Stimulated activated CD4-positive, alpha-beta T cell treated with anti-CD3 and anti-CD28 coated beads, Interleukin-1b, Interleukin-23, amount 100 ng/mL, for 24 hours (primary cell): ENCODE measurements at places on chromosomes 13 and 19.
A peak's percentile ranks its signal among the peaks of the same experiment; 100 is the strongest.

- no peak for DNase-seq
These were observed 6.4 kb upstream of the MEX3D start for GRCh38 chr19:1574354-1575136.

- DNase-seq = no peak
These were observed 815.9 kb downstream of the PCDH9 start for GRCh38 chr13:66414066-66414800.

DNA sequence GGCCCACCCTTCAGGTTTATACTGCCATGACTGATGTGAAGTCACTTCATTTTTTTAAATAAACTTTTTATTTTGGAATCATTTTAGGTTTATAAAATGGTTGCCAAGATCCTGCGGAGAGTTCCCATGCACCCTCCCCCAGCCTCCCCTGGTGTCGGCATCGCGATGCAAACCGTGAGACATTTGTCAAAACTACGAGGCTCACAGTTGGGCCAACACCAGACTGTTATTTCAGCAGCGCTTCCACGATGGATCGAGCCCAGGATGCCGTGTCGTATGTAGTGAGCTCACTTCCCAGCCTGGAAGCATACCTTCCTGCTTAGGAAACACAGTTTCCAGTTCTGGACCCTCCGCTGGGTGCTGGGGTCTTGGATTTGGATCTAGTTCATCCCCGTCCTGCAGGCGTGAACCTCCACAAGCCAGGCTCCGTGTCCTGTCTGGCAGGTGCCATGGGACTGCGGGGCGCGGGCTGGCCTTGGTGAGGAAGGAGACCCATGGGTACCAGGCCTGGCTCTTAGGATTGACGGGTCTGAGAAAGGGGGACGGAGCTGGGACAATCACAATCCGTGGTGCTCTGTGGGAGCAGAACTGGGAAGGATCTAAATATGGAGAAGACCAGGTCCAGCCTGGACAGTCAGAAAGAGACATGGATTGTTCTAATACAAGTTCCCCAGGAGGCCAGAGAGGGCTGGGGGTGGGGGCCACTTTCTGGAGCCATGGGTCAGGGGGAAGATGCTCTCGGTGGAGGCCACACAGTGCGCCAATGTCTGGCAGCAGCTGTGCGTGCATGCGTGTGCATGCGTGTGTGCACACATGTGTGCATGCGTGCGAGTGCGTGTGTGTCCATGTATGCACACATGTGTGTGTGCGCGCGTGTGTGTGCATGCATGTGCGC, 2.4 kb upstream of the SBK2 start:
- no peak for DNase-seq

GRCh38 chr13:35808846-35809245, 322.3 kb downstream of the DCLK1 start:
- no peak for DNase-seq

- DNase-seq = no peak
These were observed 16.0 kb downstream of the CDX2 start for GRCh38 chr13:27952876-27953675.

- DNase-seq = no peak
These were observed 11.8 kb downstream of the HAUS8 start for GRCh38 chr19:17063428-17063827.

- no peak for DNase-seq
These were observed 52.3 kb downstream of the CRTC1 start for GRCh38 chr19:18735752-18736151.

GRCh38 chr19:51272183-51272810, 21.4 kb downstream of the SIGLECL1 start:
- no peak for DNase-seq

DNA sequence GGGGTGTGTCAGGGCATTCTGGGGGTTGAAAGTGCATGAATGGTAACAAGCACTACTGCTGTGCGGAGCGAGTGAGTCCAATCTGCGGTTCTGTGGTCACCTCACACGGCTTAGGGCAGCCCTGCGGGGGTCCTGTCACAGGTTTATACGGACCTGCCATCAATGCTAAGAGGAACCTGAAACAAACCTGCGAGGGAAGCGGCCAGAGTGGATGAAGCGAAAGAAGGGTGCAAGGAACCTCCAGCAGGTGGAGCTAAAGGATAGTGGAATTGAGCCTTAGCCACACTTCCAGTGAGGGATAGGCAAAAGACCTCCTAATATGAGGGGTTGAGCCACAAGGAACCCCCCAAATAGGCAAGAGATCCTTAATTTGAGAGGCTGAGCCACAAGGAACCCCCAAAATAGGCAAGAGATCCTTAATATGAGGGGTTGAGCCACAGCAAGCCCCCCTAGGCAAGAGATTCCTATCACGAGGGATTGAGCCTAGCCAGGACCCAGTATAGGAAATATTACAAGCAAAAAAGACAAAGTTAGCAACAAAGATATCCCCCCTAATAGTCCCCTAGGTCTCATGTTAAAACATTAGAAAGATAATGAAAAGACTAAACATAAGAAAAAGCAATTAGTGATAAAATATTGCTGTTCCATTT, 6.3 kb upstream of the ZNF69 start:
- peak; percentile 44 for DNase-seq

- peak; percentile 28 for DNase-seq
These were observed 1.3 kb upstream of the INTS6 start for GRCh38 chr13:51453959-51454703.

DNA sequence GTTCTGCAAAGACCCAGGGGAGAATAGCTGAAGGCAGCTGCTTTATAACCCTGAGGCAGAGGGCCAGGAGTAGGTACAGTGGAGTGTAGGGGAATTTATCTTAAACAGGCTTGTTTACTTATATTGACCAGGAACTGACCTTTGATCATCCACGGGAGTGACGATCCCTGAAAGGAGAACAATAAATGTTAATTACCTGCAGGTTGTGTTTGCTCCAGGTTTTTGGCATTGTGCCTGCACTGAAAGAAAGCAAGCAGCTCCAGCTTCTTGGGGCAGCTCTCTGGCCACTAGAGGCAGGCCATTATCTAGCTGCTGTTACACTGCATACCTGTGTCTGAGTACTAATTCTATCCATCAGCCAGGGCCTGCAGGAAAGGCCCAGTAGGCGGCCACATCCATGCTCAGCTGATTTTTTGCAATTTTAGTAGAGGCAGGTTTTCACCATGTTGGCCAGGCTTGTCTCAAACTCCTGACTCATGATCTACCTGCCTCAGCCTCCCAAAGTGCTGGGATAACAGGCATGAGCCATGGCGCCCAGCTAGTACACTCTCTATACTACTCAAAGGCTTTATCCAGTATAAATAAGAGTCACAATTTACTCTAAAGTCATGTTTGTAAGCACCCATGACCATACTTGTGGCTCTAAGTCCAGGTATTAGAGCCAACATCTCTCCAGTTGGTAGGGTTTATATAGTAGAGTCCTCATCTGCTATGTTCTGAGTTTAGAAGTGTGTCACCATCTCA, 8.5 kb upstream of the ZNF91 start:
- no peak for DNase-seq

DNA sequence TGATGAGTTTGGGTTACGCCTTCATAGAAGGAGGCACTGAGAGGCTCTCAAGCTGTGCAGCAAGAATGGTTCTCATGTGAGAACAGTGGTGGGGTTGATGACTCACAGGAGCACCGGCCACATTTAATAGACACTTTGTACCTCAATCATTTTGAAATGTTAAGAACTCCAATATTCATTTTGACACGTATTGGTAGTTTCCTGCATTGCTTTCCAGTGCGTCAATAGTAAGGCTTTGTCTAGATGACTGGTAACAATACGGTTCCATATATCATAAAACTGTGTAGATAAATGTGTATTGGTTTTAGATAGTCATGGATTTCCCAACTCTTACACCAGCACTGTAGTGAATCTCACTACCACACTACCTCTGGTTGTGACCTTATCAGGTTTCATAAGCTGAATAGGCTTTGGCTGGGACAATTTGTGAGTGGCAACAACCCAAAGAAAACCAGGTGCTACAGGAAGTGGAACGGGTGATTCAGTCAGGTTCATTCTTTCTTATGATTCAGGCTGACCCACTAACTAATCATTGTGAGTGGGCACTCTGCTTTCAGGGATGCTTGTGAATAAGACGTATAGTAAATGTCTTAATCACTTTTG, 362.6 kb downstream of the KLF5 start:
- no peak for DNase-seq

GRCh38 chr19:33413868-33414666, 40.6 kb downstream of the CEBPG start:
- no peak for DNase-seq

GRCh38 chr13:39688699-39689405, 33.4 kb downstream of the COG6 start:
- no peak for DNase-seq

GRCh38 chr19:49744946-49745381, 18.1 kb downstream of the TSKS start:
- DNase-seq = no peak

DNA sequence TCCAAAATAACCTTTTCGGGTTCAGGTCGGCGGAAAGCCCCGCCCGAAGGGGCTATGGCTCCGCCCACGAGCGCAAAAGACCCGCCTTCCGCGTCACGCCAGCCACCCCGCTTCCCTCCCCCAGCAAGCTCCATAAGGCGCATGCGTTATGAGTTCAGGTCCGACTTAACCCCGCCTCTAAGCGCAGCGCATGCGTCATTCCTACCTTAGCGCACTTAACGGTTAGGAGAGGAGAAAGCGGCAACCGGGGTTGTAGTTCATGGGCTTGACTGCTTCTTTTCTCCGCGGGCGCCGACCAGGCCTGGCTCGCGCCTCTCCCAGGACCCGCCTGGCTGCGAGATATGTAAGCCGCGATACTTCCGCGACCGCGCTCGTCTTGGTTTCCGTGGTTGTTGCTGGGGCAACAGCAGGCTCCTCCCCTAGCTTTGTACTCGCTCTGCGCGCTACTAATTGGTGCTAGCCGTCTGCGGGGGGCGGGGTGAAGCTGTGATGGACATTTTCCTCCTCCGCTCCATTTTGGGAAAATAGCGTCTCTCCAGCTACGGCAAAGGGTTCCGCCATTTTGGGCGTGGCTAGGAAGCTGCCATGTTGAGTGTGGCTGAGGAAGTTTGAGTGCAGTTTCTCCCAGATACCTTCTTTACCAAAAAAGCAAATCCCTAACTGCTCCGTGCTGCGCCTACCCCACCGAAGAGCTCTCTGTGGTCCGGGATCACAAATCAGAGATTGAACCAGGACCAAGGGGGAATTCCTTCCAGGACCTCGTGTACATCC, at the start of gene B9D2:
B9D2 (minus strand) TSS at position 397 of the 771 bp plus-strand sequence. CDS start 630 bp downstream, outside the sequence.
- peak; percentile 95 for DNase-seq

- no peak for DNase-seq
These were observed 150.4 kb downstream of the POSTN start for GRCh38 chr13:37448153-37448552.

DNA sequence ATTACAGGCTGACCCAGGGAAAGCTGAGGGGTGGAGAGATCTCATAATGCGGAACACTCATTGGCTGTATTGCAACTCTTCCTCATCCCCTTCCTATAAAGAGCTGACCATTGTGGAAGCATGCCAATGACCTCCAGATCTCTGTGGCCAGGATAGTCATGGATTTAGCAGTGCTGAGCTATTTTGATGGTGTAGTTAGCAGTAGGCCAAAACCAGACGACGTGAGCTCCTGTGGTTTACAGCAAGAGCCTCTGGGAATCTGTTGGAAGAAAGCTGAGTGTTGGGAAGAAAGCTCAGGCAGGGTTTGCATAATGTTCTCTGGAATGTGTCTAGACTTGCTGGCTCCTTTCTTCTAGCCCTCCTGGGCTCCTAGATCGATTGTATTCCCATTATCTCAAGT, 187.5 kb upstream of the GPC6 start:
- DNase-seq = no peak

GRCh38 chr19:31511098-31511497, 161.9 kb upstream of the TSHZ3 start:
- DNase-seq = no peak

- no peak for DNase-seq
These were observed 814.4 kb downstream of the EFNB2 start for GRCh38 chr13:105721016-105721415.

- no peak for DNase-seq
These were observed 21.4 kb upstream of the MICU2 start for GRCh38 chr13:21625366-21625765.

DNA sequence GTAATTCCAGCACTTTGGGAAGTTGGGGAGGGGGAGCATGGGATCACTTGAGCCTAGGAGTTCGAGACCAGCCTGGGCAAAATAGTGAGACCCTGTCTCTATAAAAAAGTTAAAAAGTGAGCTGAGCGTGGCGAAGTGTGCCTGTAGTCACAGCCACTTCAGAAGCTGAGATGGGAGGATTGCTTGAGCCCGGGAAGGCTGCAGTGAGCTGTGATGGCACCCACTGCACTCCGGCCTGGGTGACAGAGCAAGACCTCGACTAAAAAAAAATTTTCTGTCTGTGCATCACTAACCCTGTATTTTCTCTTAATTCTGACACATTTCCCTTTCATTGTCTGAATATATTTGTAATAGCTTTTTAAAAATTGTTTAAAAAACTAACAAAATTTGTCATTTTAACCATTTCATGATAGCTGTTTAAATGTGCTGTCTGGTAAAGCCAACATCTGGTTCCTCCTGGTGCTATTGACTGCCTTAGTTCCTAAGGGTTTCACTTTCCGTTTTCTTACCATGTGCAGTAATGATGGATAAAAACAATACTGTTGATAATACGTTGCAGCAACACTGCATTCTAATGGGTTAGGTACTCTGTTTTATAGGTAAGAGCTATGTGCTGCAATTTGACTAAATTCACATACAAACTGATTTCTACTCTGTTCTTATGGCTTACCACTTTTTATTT, 29.7 kb downstream of the LATS2 start:
- DNase-seq = no peak

- no peak for DNase-seq
These were observed 29.4 kb downstream of the ATP4B start for GRCh38 chr13:113628291-113629270.

- DNase-seq = no peak
These were observed 32.6 kb downstream of the VWA8 start for GRCh38 chr13:41928323-41928722.

DNA sequence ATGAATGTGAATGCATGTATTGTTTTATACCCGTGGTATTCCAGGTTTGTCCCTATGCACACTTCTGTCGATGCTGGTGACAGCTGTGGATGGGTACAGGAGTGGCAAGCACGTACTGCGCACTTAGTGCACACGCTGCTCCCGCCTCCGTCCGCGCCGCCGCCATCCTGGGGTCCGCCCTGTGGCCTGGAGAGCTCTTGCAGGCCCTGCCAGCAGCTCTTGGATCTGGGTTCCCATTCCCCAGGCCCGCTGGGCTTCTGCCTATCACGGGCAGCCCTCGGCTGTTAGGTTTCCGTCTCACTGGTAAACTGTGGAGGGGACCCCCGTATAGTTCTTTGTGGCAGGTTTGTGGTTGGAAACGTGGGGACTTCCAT, 4.0 kb downstream of the GNA11 start:
- DNase-seq = no peak

GRCh38 chr19:39052846-39053245, 20.5 kb upstream of the FBXO27 start:
- DNase-seq = no peak

DNA sequence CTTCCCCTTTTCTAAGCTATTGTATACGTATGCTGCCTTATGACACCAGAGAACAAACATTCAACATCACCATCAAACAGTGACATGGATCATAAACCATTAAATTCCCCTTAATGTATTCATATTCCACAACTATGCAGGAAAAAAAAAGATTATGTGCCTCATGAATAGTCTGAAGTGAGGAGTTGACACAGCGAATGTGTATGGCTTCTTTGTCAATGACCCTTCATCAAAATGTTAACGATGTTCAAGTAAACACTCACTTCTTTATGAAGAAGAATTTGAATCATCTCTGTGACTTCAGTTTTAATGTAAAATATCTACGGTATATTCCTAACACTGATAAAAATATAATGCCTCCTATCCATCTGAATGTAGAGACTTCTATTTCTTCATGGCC, 44.6 kb downstream of the SMAD9 start:
- DNase-seq = no peak

- no peak for DNase-seq
These were observed at the start of gene SYCN for GRCh38 chr19:39203372-39204341. Gene SYCN (minus strand): TSS chr19:39204263. CDS start chr19:39204254, 9 bp downstream.

GRCh38 chr13:88074794-88075510, 403.8 kb downstream of the SLITRK5 start:
- no peak for DNase-seq
